Mesothelial cell of epicardium (in vitro differentiated cells): ENCODE measurements at places on chromosomes 6 and 20. TPM values are rescaled to one million over a fixed set of nuclear protein-coding genes. Genes with fewer than 3 reads are reported as not detected.

DNA sequence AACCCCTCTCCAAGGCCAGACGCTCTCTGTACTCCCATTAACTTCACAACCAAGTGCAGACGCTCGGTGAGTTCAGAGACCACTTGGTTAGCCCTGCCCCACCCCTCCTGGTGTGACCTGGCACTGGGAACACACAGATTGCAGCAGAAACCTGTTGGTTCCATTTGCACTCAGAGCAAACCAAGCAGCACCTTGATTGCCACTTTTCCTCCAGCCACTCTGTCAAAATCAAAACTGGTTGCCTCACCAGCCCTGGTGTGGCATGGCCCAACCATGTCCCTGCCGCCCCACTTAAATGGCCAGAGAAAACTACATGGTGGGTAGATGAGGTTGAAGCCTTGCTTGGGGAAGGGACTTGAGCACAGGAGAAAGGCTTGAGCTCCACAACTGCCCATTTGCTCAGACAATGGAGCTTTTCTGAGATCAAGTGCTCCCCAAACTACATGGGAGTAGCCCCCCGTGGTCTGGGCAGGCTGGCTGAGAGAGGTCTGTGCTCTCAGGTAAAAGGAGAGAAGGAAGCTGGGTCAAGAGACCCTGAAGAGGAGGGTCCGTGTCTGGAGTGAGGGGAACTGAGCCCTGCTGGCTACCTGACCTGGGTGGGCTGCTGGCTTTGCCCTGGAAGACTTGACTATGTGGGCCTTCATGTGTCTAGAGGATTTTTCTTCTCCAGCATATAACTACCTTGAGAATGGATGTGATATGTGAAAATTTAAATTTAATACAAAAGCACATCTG lies 43.4 kb downstream of the PLCG1 start:
- no peak overlapping the region for H3K27ac ChIP-seq
- H3K4me3 ChIP-seq = no peak overlapping the region
- peaks cover 12% of the 10 kb centered on the region for H3K36me3 ChIP-seq
- H3K27me3 ChIP-seq = no peaks in the 10 kb centered on the region

- H3K4me1 ChIP-seq = no peaks in the 10 kb centered on the region
- H3K4me3 ChIP-seq = no peak overlapping the region
- H3K27me3 ChIP-seq = peaks cover under 1% of the 10 kb centered on the region
- H3K27ac ChIP-seq = no peak overlapping the region
- DNase-seq = no peak
- no peaks in the 10 kb centered on the region for H3K36me3 ChIP-seq
These were observed 8.5 kb upstream of the MRS2 start for GRCh38 chr6:24394061-24394779.

DNA sequence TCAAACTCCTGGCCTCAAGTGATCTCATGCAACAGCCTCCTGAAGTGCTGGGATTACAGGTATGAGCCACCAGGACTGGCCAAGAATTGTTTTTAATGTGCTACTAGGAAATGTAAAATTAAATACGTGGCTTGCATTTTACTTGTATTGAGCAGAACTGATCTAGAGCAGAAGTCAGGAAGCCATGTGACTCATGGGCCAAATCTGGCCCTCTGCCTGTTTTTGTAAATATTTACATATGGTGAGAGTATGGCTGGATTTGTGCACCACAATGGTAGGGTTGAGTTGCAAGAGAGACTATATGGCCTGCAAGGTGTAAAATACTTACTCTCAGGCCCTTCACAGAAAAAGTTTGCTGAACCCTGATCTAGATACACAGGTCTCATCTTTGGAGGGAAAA lies 75.8 kb downstream of the LAMP5 start:
- H3K4me3 ChIP-seq = no peak overlapping the region
- H3K27ac ChIP-seq = no peak overlapping the region
- H3K36me3 ChIP-seq = no peaks in the 10 kb centered on the region
- no peak for DNase-seq

DNA sequence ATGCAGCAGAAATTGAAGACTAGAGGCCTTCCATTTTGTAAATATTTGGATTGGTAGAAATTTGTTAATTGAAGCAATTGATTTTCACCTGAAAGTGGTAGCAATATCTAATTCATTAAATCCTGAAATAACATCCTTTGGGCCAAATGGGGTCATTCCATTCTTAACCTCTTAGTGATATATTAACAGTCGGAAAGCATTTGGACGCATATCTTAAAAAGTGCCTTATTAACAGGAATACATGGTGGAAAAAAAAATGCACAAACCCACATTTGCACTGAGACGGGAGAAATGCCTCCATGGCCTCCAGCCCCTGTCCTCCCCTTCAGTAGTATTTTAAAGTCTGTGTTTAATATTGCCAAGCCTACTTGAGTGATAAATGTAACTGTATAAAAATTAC lies 205.5 kb downstream of the TFAP2B start:
- no peak for DNase-seq
- H3K27ac ChIP-seq = no peak overlapping the region
- no peaks in the 10 kb centered on the region for H3K36me3 ChIP-seq
- peaks cover 17% of the 10 kb centered on the region for H3K4me1 ChIP-seq
- H3K4me3 ChIP-seq = no peak overlapping the region

GRCh38 chr20:3847429-3847940 lies 851 bp downstream of the MAVS start:
- H3K36me3 ChIP-seq = peaks cover 8% of the 10 kb centered on the region
- H3K27me3 ChIP-seq = no peaks in the 10 kb centered on the region
- peak overlapping the region; percentile 93 for H3K27ac ChIP-seq
- DNase-seq = no peak
- H3K4me1 ChIP-seq = peaks cover 18% of the 10 kb centered on the region
- H3K4me3 ChIP-seq = peak overlapping the region; percentile 84

GRCh38 chr20:60765821-60766403 lies 486.1 kb upstream of the CDH4 start:
- DNase-seq = no peak
- H3K36me3 ChIP-seq = no peaks in the 10 kb centered on the region
- H3K27ac ChIP-seq = no peak overlapping the region
- H3K4me1 ChIP-seq = no peaks in the 10 kb centered on the region
- H3K27me3 ChIP-seq = peaks cover 17% of the 10 kb centered on the region

- no peak overlapping the region for H3K27ac ChIP-seq
- H3K4me3 ChIP-seq = no peak overlapping the region
- H3K4me1 ChIP-seq = no peaks in the 10 kb centered on the region
- no peak for DNase-seq
- no peaks in the 10 kb centered on the region for H3K27me3 ChIP-seq
These were observed 56.6 kb upstream of the RIN2 start for GRCh38 chr20:19701429-19701828.

- no peaks in the 10 kb centered on the region for H3K27me3 ChIP-seq
- no peak overlapping the region for H3K27ac ChIP-seq
- H3K36me3 ChIP-seq = peaks cover 4% of the 10 kb centered on the region
- no peak overlapping the region for H3K4me3 ChIP-seq
- peaks cover 57% of the 10 kb centered on the region for H3K4me1 ChIP-seq
These were observed 42.0 kb downstream of the MAPK14 start for GRCh38 chr6:36069573-36069972.

Gene LKAAEAR1
- total RNA-seq = 0.36 TPM in 1 of 3 replicates, not detected in the others

Gene RAB44
- 0.07 to 0.16 TPM in 2 of 3 replicates, not detected in the other for total RNA-seq

Gene ULBP3
- total RNA-seq = 4.3 to 6.4 TPM (median 5.4 TPM) in 3 replicates

Gene RPRD1B
- total RNA-seq = 47.8 to 52.7 TPM (median 48.4 TPM) in 3 replicates

Gene OPRM1
- not detected in 3 replicates for total RNA-seq
